Stimulated activated CD8-positive, alpha-beta memory T cell treated with anti-CD3 and anti-CD28 coated beads, Interleukin-7, amount 100 ng/mL, for 4 hours (primary cell): ENCODE measurements at places on chromosomes 2 and 18.

DNA sequence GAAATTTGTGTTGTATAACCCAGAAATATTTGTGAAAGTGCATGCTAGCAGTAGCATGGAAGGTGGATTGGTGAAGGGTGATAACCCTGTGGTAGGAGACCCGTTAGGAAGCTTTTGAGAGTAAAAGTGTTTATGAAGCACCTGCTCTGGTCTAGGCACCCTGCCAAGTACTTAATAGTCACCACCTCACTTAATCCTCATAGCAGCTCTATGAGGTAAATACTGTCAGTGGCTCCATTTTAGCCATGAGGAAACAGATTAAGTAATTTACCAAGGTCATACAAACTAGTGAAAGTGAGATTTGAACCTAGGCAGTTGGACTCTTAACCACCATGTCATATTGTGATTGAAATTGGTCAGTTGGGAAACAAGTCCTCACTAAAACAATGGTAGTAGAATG is 66.8 kb downstream of the TET3 start:
- no peak for DNase-seq

DNA sequence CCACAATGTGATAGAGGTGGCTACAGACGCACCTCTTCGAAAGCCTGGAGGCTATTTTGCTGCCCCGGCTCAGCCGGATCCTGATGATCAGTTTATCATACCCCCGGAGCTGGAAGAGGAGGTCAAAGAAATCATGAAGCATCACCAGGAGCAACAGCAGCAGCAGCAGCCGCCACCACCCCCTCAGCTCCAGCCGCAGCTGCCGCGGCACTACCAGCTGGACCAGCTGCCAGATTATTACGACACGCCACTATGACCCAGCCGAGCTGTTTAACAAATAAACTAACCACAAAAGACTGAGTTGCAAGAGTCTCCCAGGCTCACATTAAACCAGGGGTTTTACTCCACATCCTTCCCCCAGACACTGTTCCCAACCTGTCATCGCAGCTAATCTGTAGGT is 263.8 kb downstream of the PHLPP1 start:
- DNase-seq: no peak

GRCh38 chr2:146363731-146364130 is 1481.1 kb upstream of the ACVR2A start:
- DNase-seq: no peak

GRCh38 chr18:54717673-54718407 is 110.4 kb upstream of the RAB27B start:
- DNase-seq: no peak
